ENCODE measurements at places on chromosomes 5 and 9. TPM values are rescaled to one million over a fixed set of nuclear protein-coding genes. Genes with fewer than 3 reads are reported as not detected.

Gene FRMD3
- total RNA-seq, result 2.0 TPM

- DNase-seq, result peak; percentile 83
Measured at GRCh38 chr5:134577796-134578577, 52.5 kb downstream of the JADE2 start.

DNA sequence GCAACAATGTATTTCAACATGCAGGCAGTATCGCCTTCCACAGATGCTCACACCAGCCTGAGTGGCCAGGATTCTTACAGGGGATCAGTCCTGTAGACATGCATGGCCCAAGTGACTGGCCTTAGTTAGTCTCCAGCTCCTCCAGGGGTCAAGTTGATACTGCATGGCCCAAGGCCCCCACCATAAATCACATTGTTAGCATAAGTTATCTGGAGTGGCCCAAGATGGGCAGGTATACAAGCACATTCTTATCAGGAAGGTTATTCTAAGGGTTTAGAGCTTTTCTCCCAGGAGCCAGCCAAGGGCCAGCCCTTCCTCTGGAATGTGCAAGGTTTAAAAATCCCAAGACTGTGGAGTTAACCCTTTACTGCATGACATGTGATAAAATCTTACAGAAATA is 230.9 kb upstream of the NFIL3 start:
- DNase-seq, result no peak

DNA sequence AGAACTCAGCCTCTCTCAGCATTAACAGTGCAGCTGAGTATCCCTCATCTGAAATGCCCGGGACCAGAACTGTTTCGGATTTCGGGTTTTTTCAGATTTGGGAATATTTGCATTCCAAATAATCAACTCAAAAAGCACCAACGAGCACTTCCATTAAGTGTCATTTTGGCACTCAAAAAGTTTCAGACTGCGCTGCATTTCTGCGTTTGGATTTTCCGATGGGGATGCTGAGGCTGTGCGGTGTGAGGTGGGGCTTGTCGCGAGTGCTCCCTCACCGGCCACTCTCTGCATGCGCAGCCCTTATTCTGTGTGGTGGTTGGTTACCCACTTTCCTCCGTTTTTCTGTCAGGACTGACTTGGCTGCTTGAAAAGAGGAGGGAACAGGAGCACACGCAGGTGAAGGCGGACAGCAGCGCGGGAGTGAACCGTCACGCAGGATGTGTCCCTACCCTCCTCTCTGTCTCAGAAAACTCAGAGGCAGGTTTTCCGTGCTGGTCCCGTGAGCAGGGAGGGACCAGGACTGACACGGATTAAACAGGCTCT is 8.4 kb downstream of the UBAC1 start:
- no peak for DNase-seq

DNA sequence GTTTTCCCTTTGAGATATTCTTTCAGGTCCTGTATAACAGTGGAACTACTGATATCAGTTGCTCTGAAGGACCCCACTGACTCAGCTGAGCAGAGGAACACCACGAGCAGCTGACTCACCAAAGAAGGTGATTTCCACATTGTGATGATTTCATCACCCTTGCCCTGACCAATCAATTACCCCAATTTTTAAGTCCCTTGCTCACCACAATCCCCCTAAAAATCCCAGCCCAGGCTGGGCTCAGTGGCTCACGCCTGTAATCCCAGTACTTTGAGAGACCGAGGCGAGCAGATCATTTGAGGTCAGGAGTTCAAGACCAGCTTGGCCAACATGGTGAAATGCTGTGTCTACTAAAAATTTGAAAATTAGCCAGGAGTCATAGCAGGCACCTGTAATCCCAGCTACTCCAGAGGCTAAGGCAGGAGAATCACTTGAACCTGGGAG is 125.3 kb upstream of the ABCA1 start:
- DNase-seq, result peak; percentile 90

GRCh38 chr9:91809581-91810285 is 140.3 kb downstream of the ROR2 start:
- peak; percentile 16 for DNase-seq

Measured in fibroblast of the aortic adventitia (primary cell).